ENCODE measurements at places on chromosomes 12 and 14. TPM values are rescaled to one million over a fixed set of nuclear protein-coding genes. Genes with fewer than 3 reads are reported as not detected.

GRCh38 chr12:64916411-64917261 lies 92.2 kb downstream of the TBC1D30 start:
- no peak overlapping the region for H3K27ac ChIP-seq
- H3K4me1 ChIP-seq: peaks cover 20% of the 10 kb centered on the region
- no peak for DNase-seq
- H3K27me3 ChIP-seq: no peaks in the 10 kb centered on the region
- no peak overlapping the region for H3K4me3 ChIP-seq

- peaks cover under 1% of the 10 kb centered on the region for H3K27me3 ChIP-seq
- H3K27ac ChIP-seq: no peak overlapping the region
- H3K36me3 ChIP-seq: no peaks in the 10 kb centered on the region
- no peak overlapping the region for H3K4me3 ChIP-seq
Measured at GRCh38 chr14:24631749-24632335, 2.1 kb downstream of the GZMB start.

DNA sequence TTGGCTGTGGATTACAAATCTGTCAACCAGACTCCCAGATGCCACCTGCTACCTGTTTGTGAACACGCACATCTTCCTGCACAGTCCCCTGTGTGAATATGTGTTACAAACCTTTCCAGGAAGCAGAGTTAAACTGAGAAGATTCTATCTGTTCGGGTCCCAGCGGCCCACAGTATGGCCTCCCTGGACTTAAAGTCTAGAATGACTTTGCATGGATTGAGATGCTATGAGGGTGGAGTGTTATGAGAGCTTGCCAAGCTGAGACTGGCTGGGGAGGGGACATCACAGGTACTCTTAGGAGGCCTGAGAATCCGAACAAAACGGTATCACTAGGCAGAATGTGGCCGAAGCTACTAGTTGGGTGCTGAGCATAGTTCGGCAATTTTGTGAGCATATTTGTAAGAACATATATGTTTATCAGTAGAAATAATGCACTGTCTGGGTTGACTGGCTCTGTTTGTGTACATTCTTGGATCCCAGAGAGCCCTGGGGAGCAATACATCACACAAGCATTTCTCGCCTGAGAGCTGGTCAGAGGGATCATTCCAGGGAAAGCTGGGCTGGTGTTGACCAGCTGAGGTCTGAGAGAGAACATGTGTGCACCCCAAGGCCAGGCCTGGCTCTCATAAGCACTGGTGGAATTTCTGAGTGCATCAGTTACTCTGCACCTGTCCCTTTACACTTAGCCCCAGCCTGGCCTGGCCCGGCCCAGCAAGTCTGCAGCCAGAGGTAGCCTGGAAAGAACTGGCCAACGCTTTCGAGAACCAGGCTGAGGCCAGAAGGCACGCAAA lies 29.8 kb upstream of the LTBP2 start:
- H3K4me3 ChIP-seq: no peak overlapping the region
- no peak overlapping the region for H3K27ac ChIP-seq
- H3K4me1 ChIP-seq: peaks cover 5% of the 10 kb centered on the region

NKX2-1 gene
- total RNA-seq: not detected

- H3K4me1 ChIP-seq: peaks cover 18% of the 10 kb centered on the region
- no peak overlapping the region for H3K4me3 ChIP-seq
- H3K36me3 ChIP-seq: no peaks in the 10 kb centered on the region
- no peak for DNase-seq
- H3K27me3 ChIP-seq: no peaks in the 10 kb centered on the region
- H3K27ac ChIP-seq: no peak overlapping the region
Measured at GRCh38 chr12:88411689-88412088, 168.6 kb downstream of the KITLG start.

GRCh38 chr14:93715279-93715927 lies 72.9 kb downstream of the PRIMA1 start:
- no peak overlapping the region for H3K27ac ChIP-seq
- DNase-seq: no peak
- no peaks in the 10 kb centered on the region for H3K36me3 ChIP-seq
- no peak overlapping the region for H3K4me3 ChIP-seq
- H3K4me1 ChIP-seq: peaks cover 18% of the 10 kb centered on the region

Measured in WTC11 (cell line).